Upper lobe of right lung (tissue), 1 donor: ENCODE measurements at places on chromosomes 7 and 10. TPM values are rescaled to one million over a fixed set of nuclear protein-coding genes. Genes with fewer than 3 reads are reported as not detected.
A peak's percentile ranks its signal among the peaks of the same experiment; 100 is the strongest.

- no peak overlapping the region for H3K4me3 ChIP-seq
- no peak for DNase-seq
- H3K27ac ChIP-seq: no peak overlapping the region
- H3K36me3 ChIP-seq: no peaks in the 10 kb centered on the region
- no peaks in the 10 kb centered on the region for H3K27me3 ChIP-seq
These were observed 920.2 kb downstream of the TYW1 start for GRCh38 chr7:67916571-67917436.

DNA sequence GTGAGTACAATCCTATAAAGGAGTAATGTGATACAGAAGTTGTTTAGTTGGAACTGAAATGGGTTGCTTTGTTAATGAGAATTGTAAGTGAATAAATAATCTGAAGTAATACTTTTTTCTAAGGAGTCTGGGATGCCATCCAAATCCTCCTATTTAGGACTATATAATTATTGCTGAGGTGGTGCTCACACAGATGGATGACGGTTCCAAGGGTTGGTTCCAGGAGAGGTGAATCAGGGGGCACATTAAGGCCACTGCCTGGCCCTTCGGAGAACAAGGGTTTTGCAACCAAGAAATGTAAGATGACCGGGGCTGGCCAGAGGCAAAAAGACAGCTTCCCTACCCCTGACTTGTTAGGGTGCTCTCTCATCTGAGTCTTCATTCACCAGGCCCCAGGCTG is 352.7 kb downstream of the PHTF2 start:
- H3K4me1 ChIP-seq: peaks cover 3% of the 10 kb centered on the region
- no peak for DNase-seq
- H3K27ac ChIP-seq: no peak overlapping the region
- no peaks in the 10 kb centered on the region for H3K36me3 ChIP-seq
- no peak overlapping the region for H3K4me3 ChIP-seq

- H3K27me3 ChIP-seq: no peaks in the 10 kb centered on the region
- no peaks in the 10 kb centered on the region for H3K4me1 ChIP-seq
- H3K36me3 ChIP-seq: no peaks in the 10 kb centered on the region
- no peak overlapping the region for H3K27ac ChIP-seq
These were observed 46.5 kb downstream of the TFEC start for GRCh38 chr7:115984105-115984504.

GRCh38 chr10:11856678-11857077 is 33.5 kb downstream of the PROSER2 start:
- no peaks in the 10 kb centered on the region for H3K27me3 ChIP-seq
- H3K4me3 ChIP-seq: no peak overlapping the region
- peaks cover 26% of the 10 kb centered on the region for H3K36me3 ChIP-seq
- DNase-seq: peak; percentile 42
- no peak overlapping the region for H3K27ac ChIP-seq

DNA sequence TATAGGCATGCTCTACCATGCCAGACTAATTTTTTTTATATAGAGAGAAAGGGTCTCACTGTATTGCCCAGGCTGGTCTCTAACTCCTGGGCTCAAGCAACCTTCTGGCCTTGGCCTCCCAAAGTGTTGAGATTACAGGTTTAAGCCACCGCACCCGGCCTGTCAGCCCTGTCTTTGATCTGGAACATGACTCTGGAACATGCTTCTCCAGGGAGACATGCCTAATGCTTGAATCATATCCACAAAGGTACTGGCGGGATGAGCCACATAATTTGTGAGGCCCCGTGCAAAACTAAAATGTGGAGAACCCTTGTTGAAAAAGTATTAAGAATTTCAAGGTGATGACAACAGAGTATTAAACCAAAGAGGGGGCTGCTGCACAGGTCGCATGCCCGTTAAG is 282.8 kb downstream of the ARHGAP12 start:
- no peaks in the 10 kb centered on the region for H3K36me3 ChIP-seq
- H3K4me3 ChIP-seq: no peak overlapping the region
- H3K4me1 ChIP-seq: no peaks in the 10 kb centered on the region
- no peak overlapping the region for H3K27ac ChIP-seq
- H3K27me3 ChIP-seq: no peaks in the 10 kb centered on the region
- DNase-seq: no peak

GRCh38 chr10:85623342-85623741 is 743.3 kb downstream of the GRID1 start:
- DNase-seq: no peak
- no peaks in the 10 kb centered on the region for H3K27me3 ChIP-seq
- H3K4me1 ChIP-seq: no peaks in the 10 kb centered on the region
- no peak overlapping the region for H3K4me3 ChIP-seq
- no peak overlapping the region for H3K27ac ChIP-seq

GRCh38 chr10:43957267-43958070 is 308.8 kb upstream of the ZNF32 start:
- DNase-seq: peak; percentile 21
- H3K4me3 ChIP-seq: no peak overlapping the region
- no peak overlapping the region for H3K27ac ChIP-seq
- H3K27me3 ChIP-seq: no peaks in the 10 kb centered on the region

GRCh38 chr10:71615538-71616329 is 103.8 kb downstream of the C10orf105 start:
- no peak overlapping the region for H3K4me3 ChIP-seq
- no peak for DNase-seq
- no peak overlapping the region for H3K27ac ChIP-seq
- no peaks in the 10 kb centered on the region for H3K27me3 ChIP-seq

GRCh38 chr7:37048674-37049073 is 324.4 kb upstream of the AOAH start:
- no peak overlapping the region for H3K27ac ChIP-seq
- H3K4me3 ChIP-seq: no peak overlapping the region
- no peak for DNase-seq
- no peaks in the 10 kb centered on the region for H3K36me3 ChIP-seq

GRCh38 chr7:11252011-11252607 is 278.4 kb downstream of the PHF14 start:
- no peaks in the 10 kb centered on the region for H3K4me1 ChIP-seq
- DNase-seq: no peak
- H3K4me3 ChIP-seq: no peak overlapping the region
- H3K36me3 ChIP-seq: no peaks in the 10 kb centered on the region
- H3K27me3 ChIP-seq: no peaks in the 10 kb centered on the region

- H3K27ac ChIP-seq: no peak overlapping the region
- H3K4me1 ChIP-seq: no peaks in the 10 kb centered on the region
- peak overlapping the region; percentile 42 for H3K4me3 ChIP-seq
- H3K27me3 ChIP-seq: no peaks in the 10 kb centered on the region
These were observed 6.6 kb upstream of the PON1 start for GRCh38 chr7:95330961-95331337.

Gene RPA3
- 21.4 TPM for total RNA-seq

Gene ING3
- total RNA-seq: 17.9 TPM

Gene LIPN
- 1.0 TPM for total RNA-seq
